ENCODE measurements at places on chromosomes 1 and 21.

DNA sequence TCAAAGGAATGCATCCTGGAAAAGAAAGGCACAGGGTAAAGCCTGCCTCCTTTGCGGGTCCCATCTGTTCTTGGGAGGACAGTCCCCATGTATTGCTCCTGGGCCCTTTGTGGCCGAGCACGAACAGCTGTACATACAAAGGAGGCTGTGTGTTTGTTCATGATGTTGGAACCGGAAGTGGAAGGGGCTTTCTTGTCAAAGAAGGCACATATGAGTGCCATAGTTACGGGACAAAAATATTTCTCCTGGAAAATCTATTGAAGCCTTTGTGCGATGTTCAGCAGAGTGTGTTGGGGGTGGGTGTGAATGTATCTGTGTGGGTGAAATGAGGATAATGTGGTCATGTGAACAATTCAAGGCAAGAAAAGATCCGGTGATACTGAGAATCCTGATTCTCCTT is 297.6 kb downstream of the DISC1 start:
- no peak for DNase-seq

DNA sequence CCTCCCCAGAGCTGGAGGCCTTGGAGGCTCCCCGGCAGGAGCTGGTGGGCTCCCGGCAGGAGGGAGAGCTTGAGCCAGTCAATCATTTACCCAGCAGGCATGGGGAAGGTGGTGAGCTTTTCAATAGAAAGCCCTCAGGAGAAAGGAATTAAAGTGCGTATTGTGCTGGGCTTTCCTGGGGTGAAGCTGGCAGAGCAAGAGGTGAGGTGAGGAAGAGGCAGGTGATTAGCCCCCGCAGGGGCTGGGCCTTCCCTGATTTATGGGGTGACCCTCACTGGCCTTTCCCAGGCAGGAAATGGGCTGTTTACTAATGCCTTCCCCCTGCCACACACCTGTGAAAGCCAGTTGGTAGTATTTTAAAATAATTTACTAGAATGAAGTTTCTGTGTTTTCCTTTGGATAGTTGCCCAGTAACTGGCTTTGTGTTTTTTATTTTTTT is 25.8 kb downstream of the CLDN14 start:
- DNase-seq = no peak

- no peak for DNase-seq
Measured at GRCh38 chr1:244027491-244028145, 23.5 kb upstream of the ZBTB18 start.

DNA sequence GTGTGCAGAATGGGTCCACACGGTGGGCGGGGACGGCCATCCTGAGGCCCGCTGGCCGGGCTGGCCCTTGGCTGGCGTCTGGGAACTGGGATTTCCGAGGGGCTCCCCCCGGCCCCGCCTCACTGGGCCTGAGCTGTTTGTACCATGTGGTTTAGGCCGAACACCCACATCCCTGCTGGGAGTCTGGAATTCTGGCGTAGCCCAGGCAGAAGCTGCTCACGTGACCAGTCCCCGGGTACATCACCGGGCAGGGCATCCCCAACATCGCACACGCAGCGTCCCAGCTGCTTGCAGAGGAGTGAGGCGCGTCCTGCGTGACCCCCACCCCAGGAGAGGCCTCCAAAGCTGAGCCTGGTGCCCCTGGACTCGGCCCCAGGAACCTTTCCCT is 2.1 kb downstream of the KRTAP10-7 start:
- DNase-seq = no peak

GRCh38 chr1:111145542-111145941 is 5.5 kb downstream of the CEPT1 start:
- no peak for DNase-seq

Data from muscle of back (tissue), 13 donors.